ENCODE measurements at places on chromosomes 1 and 21.

GRCh38 chr1:85815906-85816305 is 107.7 kb upstream of the ZNHIT6 start:
- no peak for DNase-seq

DNA sequence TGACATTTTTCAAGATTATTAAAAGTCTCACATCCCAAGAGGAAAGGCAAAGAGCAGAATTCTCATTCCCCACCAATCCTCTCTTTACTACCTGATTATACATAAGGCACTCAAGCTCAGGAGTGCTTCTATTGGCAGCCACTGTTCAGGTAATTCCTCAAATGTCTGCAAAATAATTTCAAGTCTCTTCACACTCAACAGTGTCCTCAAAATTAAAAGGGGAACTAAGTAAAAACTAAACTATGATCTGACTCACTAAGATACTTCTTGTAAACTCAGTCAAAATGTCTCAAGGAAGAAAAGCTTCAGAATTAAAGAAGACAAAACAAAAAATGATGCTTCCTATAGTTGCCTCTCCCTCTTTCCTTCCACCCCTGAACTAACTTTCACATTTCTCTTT is 135.6 kb downstream of the GPATCH2 start:
- DNase-seq, result no peak

DNA sequence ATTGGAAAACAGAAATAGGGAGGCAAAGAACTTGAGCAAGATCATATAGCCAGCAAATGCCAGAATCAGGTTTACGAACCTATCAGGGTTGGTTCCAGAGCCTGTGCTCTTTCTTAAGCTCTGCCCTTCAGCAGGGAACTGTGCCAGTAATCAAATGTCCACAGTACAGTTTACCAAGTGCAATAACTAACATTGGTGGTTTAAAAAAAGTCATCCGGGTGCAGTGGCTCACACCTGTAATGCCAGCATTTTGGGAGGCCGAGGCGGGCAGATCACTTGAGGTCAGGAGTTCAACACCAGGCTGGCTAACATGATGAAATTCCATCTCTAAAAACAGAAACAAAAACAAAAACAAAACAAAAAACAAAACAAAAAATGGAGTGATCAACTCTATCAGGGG is 182.7 kb downstream of the LMX1A start:
- no peak for DNase-seq

GRCh38 chr1:67307251-67308060 is at the start of gene IL12RB2:
TSS of gene IL12RB2 (plus strand) at chr1:67307873. CDS start at chr1:67320369, 12,496 bp downstream.
- peak; percentile 32 for DNase-seq

DNA sequence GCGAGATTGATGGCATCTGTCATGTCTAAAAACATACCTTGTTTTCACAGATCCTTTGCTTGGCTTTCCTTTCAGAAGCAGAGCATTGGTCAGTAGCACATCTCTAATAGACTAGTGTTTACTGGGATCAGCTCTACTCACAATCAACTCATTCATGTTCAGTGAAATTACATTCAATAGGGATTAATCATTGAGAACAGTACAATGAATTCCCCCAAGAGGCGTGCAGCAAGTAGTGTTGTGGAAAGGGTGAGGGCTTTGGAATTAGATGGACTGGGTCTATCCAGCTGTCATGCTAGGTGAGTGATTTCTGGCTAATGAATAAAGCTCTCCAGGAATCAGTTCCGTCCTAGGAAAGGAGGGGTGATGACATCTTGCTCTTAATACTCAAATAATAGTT is 155.2 kb upstream of the COA6 start:
- DNase-seq, result no peak

GRCh38 chr1:199054694-199055093 is 415.9 kb downstream of the PTPRC start:
- DNase-seq, result no peak

DNA sequence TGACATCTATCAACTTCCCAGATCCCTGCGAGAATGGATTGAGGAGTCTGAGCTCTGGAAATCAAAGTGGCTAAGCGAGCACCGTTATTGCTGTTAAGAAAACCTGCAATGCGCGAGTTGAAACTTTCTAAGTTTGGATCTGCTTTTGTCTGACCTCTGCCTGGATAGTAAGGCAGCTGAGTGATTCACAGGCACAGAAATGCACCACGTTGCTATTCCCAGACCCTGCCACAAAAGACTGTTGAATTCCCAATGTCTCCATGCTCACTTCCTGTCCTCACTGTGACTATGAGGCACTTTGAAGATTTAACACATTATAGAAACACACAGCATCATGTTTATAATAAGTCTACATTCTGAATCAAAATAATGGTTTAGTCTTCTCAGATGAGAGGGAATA is 27.1 kb upstream of the CNIH3 start:
- no peak for DNase-seq

- DNase-seq, result no peak
Measured at GRCh38 chr1:220527908-220528678, at the start of gene MARK1. TSS of gene MARK1 (plus strand) at chr1:220528136. CDS start at chr1:220528823, 687 bp downstream.

DNA sequence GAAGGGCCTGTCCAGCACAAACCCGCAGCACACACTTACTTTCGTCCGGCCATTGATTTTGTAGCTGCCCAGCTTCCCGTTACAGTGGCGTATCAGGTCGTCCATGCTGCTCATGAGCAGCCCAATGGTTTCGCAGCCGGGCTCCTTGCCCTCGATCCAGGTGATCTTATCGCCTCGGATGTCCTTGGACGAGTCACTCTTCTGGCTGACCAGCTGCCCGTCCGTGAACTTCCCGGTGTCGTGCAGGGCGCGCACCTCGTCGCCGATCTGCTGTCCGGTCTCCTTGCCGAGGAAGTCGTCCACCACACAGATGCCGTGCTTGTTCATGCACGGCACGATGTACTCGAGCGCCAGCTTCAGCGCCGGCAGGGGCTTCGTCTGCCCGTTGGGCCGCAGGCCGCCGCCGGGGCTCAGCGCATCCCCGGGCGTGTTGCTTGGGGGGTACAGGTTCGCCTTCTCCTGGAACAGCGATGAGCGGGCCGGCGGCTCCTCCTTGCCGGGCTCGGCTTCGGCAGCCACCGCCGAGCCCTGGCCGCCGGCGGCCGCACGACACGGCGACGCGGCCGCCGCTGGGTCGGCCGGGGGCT is 1.0 kb downstream of the EGLN1 start:
- DNase-seq, result peak; percentile 28

DNA sequence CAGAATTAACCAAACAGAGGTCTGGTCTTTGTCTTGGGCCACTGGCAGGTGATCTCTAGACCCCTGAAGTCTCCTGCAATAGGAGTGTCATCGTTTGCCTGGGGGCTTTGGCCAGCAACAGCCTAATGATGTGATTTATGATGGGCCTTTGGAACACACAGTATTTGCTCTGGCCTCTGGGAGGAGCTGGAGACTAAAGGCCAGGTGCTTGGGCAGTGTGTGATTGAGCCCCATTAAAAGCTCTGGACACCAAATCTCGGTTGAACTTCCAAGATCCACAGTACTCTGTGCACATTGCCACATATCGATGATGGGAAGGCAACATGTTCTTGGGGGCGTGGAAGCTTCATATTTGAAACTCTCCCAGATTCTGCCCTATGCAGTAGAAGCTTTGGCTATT is 32.0 kb upstream of the TLR5 start:
- no peak for DNase-seq

GRCh38 chr1:95186149-95186548 is 47.9 kb upstream of the RWDD3 start:
- DNase-seq, result no peak

DNA sequence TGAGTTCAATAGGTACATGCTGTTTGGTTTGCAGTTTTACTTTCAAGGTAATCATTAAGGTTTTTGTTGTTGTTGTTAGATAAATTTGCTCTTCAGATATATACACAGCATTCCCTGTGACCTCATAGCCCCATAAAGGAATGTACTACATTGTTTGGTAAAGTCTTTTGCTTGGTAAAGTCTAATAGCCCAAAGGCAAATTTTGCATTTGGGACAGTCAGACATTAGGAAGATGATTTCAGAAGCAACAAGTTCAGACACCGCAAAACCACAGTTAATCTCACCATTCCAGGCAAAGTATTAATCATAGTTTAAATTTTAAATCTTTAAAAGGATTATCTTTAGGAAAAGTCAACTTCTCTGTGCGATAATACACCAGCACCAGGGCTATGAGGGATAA is 32.6 kb upstream of the PYHIN1 start:
- no peak for DNase-seq

DNA sequence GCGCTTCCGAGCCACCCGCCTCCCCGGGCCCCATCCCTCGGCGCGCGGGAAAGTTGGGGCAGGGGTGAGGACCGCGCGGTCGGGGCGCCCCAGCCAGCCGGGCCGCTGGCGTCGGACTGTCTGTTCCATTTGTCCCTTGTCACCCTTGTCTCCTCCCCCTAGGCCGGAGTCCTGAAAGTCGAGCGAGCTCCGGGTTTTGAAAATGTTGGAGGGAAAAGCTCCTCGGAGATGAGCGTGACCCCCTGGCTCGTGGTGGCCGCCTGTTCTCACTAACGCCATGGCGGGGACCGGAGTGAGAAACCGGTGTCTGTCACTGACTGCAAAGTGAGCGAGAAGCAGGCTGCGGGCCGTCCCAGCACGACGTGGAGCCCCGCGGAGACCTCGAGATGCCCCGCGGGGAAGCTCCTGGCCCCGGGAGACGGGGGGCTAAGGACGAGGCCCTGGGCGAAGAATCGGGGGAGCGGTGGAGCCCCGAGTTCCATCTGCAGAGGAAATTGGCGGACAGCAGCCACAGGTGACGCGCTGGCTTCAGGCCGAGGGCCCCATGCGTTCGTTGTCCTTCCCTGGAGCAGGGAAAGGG is 491 bp downstream of the PER3 start:
- no peak for DNase-seq

DNA sequence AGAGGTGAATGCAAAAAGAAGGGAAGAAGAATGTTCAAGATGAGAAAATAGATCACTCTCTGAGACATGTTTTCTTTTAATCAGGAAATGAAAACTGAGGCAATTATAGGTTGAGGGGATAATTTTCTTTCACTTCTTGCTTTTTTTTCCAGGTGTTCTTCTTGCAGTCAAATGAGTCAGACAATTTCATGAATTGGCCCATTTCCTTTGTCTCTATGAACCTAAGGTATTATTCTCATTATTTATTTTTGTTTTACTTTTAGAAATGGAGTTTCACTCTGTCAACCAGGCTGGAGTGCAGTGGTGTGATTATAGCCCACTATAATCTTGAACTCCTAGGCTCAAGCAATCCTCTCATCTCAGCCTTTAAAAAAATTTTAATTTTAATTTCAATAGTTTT is 3.5 kb upstream of the VASH2 start:
- no peak for DNase-seq

- DNase-seq, result no peak
Measured at GRCh38 chr1:3155056-3155925, 86.3 kb downstream of the PRDM16 start.

Measured in activated T-helper 1 cell treated with anti-CD3 and anti-CD28 coated beads, Interleukin-2, amount 50 U/mL, for 16 hours (primary cell).